Activated T-cell treated with anti-CD3 and anti-CD28 coated beads for 1 hour (primary cell): ENCODE measurements at places on chromosomes 1 and 21.

DNA sequence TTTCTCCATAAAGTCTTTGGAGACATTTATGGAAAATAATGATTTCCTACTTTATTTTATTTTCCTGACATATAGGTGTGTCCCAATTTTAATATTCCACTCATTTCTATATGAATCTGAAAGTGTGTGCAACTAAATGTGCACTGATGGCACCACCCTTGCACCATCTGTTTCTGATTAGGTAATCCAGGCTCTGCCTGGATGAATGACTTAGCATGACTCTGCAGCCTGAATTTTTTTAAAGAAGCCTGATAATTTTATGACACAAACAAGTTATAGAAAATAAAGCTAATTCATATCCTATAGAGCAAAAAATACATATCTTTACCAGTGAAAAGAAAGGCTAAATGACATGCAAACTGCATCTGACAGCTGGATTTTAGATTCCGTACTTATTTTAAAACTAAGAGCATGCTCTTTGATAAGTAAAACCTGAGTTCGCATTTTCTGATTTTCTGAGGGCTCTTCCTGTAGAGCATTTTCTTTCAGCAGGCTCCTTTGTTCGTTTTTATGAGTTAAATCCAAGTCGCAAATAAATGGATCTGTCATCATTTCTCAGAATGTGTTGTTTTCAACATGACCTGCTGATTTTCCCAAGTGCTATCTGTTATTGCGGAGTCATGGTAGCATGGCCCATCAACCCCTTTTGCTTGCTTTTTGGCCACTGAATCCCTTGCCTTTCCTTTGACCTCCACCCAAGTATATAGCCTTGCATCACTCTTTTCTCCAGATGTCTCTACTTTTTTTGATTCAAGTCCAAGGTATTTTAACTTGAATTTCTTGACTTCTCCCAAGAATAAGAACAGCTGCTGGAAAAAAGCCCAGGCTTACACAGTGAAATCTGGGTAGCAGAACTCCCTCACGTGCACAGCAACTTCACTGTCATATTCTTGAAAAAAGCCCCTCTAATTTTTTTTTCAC is 52.8 kb upstream of the LYPLAL1 start:
- DNase-seq: no peak

GRCh38 chr1:219771080-219771479 is 157.3 kb downstream of the SLC30A10 start:
- no peak for DNase-seq

DNA sequence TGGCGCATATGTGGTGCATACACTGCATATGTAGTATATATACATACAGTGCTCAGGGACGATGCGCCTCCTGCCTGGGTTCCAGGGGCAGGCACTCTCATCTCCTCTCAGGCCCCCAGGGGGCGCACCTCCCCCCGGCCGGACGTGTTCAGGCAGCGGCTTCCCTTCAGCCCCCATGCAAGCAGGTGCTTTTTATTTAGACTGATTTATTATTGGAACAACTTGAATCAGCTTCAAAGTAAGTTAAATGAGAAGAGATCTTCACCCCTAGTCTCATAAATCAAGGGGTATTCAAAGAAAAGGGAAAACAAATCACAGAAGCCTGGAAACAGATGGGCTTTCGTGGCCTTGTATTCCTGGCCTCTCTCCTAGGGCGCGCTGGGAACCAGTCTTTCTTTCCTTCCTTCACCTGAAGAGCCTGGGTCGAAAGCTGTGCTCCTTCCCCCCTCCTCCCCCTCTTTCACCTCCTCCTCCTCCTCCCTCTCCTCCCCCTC is 64.6 kb downstream of the UBIAD1 start:
- peak; percentile 69 for DNase-seq

DNA sequence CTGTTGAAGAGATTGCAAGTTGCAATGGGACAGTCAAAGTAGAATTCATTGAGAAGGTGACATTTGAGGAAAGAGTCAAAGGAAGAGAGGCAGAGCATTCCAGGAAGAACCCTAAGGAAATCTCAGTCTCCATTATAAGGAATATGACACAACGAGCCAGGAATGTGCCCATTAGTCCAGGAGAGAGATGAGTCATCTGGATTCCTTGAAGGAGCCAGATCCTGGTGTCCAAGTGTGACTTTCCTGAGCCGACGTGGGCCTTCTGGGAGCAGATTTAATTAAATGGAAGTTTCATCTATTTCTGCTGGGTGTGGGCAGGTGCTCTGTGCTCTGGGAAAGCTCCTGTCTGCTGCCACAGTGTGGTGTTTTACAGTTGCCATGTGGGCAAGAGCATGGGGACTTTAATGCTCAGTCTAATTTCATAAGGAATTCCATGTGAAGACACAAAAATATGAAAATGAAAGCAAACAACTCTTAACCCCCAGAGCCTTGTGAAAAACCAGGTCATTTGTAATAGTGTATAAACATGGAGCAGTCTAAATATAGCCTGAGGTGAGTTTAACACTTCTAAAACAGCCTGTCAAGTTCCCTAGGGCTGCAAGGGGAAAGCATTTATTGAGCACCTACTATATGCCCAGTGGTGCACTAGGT is 111.4 kb upstream of the ARTN start:
- DNase-seq: no peak

DNA sequence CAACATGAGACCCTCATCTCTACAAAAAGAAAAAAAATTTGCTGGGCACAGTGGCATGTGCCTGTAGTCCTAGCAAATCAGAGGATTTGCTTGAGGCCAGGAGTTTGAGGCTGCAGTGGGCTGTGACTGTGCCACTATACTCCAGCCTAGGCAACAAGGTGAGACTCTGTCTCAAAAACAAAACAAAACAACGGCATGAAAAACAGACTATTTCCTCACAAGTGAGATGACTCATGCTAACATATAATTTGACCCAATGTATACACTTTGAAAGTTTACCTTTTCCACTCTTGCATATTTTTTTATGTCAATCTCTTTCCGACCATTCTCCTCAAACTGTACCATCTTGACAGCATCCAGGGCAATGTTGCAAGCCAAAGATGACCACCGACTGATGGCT is 17.5 kb downstream of the CCT3 start:
- DNase-seq: no peak

GRCh38 chr1:30008998-30009657 is 714.3 kb downstream of the MATN1 start:
- no peak for DNase-seq

DNA sequence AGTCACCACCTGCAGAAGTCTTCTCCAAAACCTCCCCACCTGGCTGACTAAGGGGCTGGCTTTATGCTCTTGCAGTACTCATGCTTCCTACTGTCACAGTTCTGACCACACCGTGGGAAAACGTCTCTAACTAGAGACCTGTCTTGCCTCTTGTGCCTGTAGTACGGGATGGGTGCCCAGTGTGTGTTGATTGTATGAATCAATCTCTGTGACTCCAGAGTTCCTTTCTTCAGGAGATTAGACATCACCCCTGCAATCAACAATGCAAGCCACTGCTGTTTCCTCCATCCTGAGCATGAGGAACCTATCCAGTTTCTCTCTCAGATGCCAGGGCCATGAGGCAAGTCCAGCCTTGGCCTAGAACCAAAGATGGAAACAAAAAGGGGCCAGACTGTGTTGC is 64.1 kb downstream of the LRRN2 start:
- DNase-seq: no peak

DNA sequence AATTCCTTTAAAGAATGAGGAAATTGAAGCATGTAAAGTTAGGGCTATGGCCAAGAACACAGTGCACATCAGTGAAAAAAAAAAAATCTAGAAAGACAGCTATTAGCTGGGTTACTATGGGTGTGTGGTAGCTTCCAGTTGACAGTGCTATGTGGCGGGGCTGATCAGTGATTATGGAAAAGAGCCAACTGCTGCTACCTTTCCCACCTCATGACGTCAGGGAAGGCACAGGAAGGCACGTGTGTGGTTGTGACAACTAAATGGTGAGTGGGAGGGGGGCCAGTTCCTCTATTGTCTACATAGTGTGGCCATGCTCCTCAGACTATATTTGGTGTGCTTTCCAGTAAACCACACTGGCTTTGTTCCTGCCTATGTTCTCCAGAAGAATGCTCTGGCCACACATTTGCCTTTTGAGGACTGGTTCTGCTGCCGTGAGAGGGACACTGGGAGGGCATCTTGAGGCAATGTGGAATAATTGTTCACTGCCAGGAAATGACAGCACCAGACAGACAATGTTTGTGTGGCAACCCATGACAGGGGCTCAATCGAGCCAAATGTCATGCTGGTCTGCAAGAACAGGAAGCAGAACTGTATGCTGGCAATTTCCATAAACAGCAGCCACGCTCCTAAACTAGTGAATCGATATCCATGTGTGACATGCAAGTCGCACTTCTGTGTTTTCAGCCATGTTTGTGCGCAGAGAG is 3.0 kb upstream of the SDE2 start:
- DNase-seq: peak; percentile 21

GRCh38 chr21:28537371-28538079 is 455.2 kb downstream of the LTN1 start:
- DNase-seq: no peak

GRCh38 chr21:27060190-27060589 is 93.3 kb upstream of the ADAMTS5 start:
- DNase-seq: no peak

- no peak for DNase-seq
Measured at GRCh38 chr1:178874966-178875365, 4.1 kb upstream of the ANGPTL1 start.

GRCh38 chr1:202964791-202965410 is 2.2 kb downstream of the CYB5R1 start:
- DNase-seq: no peak

DNA sequence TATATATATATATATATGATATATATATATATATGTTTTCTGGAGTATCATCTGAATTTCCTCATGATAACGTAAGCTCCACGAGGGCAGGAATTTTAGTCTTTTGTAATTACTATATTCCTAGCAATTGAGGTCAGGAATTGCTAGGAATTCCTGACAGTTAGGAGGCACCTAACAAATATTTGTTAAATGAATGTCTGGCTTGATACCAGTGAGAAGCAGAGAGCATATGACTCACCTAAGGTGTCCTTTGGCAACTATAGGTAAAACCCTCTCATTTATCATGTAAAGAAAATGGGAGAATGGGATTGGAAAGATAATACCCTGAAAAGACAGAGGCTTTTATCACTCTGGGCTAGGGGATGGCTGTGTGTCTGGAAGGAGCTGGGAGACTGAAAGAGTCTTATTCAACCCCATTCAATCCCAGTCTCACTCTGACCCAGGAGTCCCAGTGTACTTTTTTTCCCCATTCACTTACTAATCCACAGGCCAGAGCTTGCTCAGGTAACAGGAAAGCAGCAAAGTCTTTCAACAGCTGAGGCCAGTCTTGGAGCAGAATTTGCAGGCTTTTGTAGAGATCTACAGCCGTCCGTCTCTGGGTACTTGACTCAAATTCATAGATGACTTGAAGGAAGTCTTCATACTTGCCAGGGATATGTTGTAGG is 71.2 kb downstream of the DAP3 start:
- no peak for DNase-seq

DNA sequence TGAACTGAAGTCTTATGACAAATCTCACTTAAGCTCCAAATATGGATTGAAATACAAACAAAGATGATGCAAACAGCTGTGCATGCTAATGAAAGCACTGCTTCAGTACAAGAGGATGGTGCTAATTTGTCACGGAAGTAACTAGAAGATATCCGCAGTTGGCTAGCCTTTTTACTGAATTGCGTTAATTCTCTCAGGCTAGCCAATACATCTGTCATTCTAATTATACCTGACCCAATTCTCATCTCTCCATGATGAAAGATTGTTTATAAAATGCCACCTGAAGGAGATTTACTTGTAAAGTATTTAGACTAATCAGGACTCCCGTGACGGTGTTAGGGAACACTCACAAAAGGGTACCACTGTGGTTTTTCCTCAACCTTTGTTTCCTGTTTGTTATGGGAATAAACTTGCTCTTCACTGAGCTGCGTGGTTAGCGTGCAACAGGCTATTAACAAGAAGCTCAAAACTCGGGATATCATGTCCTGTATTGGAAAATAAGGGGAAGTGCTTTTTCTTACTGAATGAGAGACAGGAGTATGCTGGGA is 162.5 kb downstream of the APP start:
- no peak for DNase-seq

DNA sequence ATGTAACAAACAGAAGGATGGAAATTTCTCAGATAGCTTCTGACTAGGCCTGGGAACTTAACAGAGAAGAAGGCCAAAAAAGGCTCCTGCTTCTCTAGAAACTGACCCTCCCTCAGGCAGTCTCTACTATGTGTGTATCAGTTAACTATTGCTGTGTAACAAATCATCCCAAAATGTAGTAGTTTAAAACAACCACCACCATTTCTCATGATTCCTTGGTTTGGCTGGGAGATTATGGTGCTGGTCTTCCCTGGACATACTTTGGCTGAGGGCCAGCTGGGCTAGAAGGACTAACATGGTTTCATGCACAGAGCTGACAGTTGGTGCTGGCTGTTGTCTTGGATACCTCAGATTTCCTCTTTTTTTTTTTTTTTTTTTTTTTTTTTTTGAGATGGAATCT is 26.2 kb upstream of the CNN3 start:
- DNase-seq: no peak

DNA sequence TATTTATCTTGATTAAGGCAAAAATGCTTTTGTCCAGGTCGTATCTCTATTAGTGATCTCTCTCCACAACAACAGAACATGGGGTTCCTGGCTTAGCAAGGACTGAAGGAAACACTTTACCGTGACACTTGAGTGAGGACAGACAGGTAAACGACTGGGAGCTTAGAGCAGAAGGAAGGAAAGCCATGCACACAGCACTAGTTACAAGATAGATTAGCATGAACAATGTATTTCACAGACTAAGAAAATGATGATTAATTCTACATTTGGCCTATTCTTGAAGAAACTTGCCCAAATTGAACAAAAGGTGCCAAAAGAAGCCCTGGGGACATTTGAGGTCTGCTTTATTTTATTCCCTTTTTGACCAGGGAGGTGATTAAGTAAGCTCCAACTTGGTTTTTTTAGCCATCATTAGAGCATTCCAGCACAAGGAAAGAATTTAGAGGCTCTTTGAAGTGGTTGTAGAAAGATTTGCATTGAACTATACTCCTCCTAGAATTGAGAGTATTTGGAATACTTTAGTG is 248.5 kb downstream of the USP25 start:
- no peak for DNase-seq

DNA sequence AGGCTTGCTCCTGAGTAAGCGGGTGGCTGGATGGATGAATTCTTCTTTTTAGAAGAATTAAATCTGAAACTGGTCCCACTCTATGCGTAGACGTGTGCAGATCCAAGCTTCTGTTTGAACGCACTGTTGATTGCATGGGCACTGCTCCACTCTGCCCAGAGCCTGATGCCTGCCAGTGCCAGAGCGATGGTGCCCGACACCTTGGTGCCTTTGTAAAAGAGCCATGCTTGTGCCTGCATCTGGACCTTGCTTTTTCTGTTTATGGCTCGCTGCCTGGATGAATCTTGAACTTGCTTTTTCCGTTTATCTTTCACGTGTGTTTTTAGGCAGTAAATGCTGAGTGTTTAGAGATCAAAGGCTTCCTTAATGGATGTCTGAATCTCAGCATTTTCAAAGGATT is 15.0 kb upstream of the PWP2 start:
- DNase-seq: no peak

- DNase-seq: no peak
Measured at GRCh38 chr1:5599541-5599940, 392.7 kb downstream of the NPHP4 start.
